ENCODE measurements at places on chromosomes 5 and 9.
A peak's percentile ranks its signal among the peaks of the same experiment; 100 is the strongest.

- DNase-seq, result peak; percentile 89
Observed at GRCh38 chr5:132263548-132264261, 6.2 kb downstream of the PDLIM4 start.

DNA sequence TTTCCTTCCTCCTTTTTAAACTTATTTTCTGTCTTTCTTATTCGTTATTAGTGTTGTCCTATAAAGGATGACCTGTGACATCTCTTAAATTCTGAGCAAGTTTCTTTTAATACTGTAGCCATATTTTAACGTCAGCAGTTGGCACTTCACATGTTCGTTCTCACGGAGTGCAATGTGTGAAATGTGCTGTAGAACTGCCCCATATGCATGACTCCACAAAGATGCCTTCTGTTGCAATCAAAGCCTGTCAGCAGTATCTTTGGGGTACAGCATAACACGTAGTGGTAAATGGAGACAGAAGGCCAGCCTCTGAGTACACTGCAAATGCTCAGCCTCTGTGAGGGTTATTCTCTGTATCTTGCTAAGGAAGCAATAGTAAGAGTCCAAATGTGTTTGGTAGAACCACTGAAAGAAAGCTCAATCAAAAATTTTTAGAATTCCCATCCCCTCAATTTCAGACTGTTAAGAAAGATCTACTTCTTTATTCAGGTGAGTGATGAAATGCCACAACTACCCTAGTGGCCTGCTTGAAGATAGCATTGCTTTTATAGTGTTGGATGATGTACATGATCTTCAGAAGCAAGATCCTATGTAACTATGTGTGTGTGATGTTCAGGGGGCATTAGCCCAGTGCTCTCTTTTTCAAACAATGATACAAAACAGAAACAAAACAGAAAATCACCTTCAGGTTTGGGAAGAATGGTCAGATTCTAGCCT is 277.7 kb downstream of the TMEM167A start:
- no peak for DNase-seq

DNA sequence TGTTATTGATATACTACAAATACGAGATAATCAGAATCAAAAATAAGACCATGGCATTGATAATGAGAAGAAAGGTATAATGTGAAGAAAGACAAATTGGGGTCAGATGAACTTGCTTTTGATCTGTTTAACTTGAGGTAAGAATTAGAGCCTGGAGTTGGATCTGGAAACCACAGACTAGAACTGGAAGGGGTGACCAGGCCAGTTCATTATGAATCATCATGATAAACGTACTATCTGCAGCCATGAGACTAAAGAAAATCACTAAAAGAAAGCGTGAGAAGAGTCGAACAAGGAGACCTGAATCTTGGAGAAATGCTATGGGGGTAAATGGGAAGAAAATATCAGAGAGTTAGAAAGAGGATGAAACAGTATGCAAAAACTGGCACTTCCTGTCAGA is 967.5 kb downstream of the NR2F1-AS1 start:
- DNase-seq, result peak; percentile 75

DNA sequence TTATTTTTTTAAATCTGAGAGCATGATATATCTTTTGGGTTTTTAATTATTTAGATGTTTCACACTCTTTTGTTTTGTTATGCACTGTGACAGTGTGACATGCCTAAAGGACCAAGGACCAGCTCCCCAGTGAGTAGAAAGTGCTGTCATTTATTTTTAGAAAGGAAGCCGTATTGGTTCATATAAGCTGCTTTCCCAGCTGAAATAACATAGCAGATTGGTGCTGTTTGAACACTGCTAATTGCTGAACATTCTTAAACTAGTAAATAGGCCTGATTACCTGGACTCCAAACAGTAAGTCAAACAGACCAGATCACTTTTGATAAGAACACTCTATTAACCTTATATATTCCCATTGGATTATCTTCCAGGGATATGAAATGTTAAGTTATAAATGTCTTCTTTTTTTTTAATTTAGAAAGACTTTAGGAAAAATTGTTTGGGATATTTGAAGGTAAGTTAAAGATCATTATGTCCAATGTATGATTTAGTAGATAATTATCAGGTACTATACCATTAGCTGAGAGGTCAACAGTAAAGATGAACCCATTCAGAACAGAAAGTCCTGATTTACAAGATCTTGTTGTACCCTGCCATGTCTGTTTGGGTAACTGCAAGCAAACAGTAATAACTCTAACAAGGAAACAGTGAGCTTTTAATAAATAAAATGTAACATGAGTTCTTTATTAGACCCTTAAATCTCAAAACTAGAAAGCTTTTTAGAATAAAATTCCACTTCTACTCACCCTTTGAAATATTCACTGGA is 27.8 kb upstream of the ELL2 start:
- no peak for DNase-seq

- peak; percentile 5 for DNase-seq
Observed at GRCh38 chr9:2991292-2991691, 147.4 kb upstream of the PUM3 start.

Measured in iris pigment epithelial cell (primary cell).